ENCODE measurements at places on chromosomes 12 and 14.
A peak's percentile ranks its signal among the peaks of the same experiment; 100 is the strongest.

GRCh38 chr14:23056145-23056955 is 970 bp downstream of the CDH24 start:
- DNase-seq = peak; percentile 42

GRCh38 chr12:34406996-34407300 is 384.7 kb downstream of the ALG10 start:
- DNase-seq = peak; percentile 0

DNA sequence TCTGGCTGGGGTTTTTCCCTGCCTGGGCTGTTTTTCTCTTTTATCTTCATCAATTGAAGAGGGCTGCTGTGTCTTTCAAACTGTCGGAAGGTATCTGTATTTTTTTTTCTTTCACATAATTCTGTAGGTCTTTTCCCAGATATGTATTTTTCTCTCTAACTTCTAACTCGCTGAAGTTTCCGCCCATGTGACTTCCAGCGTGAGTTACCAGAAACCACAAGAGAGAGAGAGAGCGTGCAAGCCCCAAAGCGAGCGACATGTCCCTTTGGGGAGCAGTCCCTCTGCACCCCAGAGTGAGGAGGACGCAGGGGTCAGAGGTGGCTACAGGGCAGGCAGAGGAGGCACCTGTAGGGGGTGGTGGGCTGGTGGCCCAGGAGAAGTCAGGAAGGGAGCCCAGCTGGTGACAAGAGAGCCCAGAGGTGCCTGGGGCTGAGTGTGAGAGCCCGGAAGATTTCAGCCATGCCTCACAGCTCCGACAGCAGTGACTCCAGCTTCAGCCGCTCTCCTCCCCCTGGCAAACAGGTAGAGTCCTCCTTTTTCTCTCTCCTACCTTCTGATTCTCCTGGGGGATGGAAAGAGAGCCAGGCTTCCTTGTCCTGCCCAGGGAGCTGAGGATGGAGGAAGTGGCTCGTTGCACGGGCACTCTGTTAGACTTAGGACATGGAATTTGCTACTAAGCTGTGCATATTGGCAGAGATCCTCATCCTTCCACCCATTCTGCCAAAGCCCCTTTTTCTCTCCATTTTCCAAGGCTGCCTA is at the start of gene BATF:
Gene BATF, plus strand, starts transcription at position 246 of the 759 bp plus-strand sequence. Its CDS starts 214 bp downstream, at position 460.
- DNase-seq = peak; percentile 66

DNA sequence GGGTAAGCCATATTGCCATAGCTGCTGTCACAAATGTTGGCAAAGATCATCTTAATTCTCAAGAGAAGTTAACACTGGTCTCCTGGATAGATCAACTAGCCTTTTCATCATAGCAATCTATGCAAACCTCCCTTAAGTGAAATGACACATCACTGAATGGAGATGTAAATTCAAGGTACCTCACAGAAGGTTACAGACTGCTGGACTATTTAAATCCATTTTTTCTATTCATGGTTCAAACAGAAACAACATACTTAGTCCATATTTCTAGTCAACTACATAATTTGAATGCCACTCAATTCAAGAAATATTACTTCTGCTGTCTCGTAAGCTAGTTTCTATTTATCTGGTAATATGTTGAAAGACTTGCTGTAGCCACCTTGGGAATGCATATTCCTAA is 748.3 kb downstream of the C12orf50 start:
- no peak for DNase-seq

- no peak for DNase-seq
Observed at GRCh38 chr14:98227727-98228111, 1044.3 kb downstream of the BCL11B start.

- DNase-seq = peak; percentile 58
Observed at GRCh38 chr14:67541448-67542387, 8.6 kb downstream of the PLEKHH1 start.

DNA sequence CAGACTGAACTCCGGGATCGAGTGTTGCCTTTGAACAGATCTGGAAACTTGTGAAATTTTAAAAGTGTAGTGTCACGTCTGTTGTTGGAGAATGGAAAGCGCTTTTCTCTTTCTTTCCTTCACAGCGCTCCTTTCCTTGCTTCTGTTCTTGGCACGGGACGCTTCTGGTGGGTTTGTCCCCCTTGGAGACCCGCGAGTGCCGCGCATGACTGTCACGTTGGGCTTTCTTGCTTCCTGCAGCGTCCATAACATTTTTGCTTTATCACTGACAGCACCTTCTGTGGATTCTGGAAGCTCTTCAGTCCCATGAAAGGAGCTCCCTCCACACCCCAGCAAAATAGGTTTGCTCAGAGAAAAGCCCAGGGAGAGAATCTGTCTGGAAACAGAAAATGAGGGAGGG is 193.0 kb upstream of the TMEM132C start:
- DNase-seq = no peak

- no peak for DNase-seq
Observed at GRCh38 chr12:127570793-127571360, 696.1 kb upstream of the TMEM132C start.

DNA sequence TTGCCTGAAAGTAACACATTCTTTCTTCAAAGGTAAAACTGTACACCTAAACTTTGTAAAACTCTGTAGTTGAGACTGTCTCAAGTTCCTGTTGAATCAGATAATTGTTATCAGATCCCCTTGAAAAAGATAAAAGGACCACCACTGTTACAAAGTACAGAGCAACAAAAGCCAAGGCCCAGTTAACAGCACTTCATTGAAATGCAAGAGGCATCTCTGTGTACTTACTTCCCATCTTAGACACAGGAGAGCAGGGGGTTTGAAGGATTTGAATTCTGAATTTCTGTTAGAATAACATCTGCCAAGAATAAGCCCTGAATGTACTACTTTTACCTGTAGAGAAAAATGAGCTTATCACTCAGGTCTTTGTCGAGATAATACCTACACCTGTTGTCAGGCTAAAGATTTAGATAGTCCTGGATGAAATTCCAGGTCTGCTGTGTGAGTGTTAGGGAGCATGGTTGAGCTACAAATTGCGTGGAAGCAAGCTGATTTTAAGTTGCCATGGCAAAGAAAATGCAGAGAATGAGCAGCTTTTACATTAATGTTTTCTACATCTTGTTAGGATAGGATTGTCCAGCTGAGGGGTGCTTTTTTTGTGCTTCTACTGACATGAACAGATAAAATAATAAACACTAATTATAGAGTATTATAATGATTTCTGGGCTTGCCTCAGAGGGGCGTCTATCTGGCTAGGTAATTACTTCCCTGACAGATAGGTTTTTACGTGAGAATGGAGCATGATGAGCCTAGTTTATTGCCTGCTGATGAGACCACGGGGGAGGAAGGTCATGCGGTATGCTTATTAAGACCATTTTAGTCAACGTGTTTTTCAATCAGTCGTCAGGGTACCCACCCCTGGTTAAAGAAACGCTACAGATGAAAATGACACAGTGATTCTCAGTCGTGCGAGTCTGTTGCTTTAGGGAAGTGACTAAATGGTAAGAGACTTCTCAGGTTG is 309.2 kb downstream of the PAWR start:
- DNase-seq = no peak

- peak; percentile 50 for DNase-seq
Observed at GRCh38 chr12:119902084-119902509, 25.0 kb upstream of the CIT start.

DNA sequence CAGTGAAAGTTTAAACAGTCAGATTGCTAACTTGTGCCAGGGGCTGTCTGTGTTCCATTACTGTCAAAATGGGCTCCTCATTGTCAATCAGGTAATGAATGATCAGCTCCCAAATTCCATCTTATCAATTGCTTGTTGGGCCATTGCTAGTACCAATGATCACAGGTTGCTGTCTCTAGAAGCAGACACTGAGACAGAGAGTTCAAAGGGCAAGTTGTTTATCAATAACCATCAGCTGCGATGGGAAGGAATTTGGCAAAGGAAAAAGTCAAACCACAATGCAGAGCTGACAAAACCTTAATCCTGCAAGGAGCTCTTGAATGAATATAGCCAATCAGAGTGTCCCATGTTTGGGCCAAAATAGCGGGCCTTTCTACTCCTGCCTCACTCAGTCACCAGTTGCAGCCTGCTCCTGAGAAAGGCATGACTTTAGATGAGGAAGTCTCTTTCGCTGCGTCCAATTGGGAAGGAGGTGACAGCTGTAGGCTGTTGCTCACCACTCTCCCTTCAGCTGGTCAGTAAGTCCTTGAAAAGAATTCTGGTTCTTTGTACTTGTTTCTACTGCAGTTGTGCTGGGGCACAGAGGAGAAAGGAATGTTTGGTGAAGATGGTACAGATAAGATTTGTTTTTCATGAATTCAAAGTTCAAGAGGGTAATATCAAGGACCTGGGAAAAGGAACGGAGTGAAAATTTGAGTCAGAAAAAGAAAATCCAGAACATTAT is 179.2 kb upstream of the PDE3A start:
- no peak for DNase-seq

- peak; percentile 93 for DNase-seq
Observed at GRCh38 chr14:99230208-99231151, 41.5 kb downstream of the BCL11B start.

GRCh38 chr12:127455347-127456265 is 811.4 kb upstream of the TMEM132C start:
- no peak for DNase-seq

GRCh38 chr14:89276424-89276975 is 140.5 kb downstream of the FOXN3 start:
- peak; percentile 44 for DNase-seq

GRCh38 chr12:42475106-42475505 is 114.4 kb downstream of the PRICKLE1 start:
- no peak for DNase-seq

DNA sequence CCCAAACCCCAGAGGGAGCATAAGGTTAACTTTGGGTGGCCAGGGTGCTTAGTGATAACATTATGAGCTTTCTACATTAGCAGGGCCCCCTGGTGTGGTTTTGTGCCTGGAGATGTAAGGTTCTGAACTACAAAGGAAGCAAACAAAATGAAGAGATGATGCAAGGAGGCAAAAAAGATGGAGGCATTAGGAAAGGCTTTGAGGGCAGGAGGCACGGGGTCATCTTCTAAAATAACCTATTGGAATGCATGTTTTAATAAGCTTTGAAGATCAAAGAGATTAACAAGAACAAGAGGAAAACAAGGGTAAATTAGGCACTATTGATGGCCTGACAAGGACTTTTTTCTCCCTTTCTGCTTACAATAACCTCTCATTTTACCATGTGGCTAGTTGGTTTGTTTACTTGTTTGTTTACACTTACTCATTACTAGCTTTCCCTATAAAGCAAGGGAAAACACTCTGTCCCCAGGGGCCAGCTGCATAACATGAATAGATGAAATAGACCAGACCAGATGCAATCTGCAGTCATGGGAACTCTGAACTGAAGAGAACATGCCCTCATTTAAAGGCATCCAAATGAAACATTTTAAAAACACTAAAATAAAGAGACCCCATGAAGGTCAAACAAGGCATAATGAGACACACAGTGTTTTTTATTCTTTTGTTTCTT is 390.3 kb downstream of the DIO2 start:
- no peak for DNase-seq

- no peak for DNase-seq
Observed at GRCh38 chr14:42523666-42524065, 917.0 kb downstream of the LRFN5 start.

GRCh38 chr12:111828338-111828979 is 13.6 kb upstream of the MAPKAPK5 start:
- DNase-seq = no peak

DNA sequence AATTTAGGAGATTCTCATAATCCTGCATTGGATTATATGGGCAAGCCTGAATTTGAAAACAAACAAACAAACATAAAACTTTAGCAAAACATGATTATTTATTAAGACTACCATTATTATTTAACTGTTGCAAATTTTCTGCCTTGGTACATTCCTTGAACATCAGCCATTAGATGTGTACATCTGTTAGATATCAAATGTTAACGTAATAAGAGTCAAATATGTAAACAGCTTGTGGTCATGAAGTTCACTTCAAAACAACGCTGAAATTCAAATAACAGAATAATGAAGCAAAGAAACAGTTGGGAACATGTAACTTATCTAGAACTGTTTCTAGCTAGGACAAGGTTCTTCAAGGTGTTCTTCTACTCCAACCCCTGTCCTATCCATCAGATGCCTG is 14.3 kb upstream of the TMX1 start:
- no peak for DNase-seq

DNA sequence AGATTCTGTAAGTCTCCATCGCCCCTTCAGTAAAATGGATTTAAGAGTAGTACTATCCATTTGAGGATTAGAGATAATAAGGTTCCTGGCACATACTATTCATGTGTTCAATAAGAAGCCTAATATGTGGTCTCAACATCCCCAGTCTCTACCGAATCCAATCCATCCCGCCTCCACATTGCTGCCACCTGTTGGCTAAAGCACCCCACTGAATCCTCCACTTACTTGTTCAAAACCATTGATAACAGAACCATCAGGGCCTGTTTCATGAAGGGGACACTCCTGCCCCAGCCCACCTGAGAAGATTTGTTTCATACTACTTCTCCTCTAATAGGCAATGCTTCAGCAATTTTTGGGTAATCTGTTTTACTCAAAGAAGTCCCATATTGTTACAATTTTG is 147.5 kb downstream of the SLC2A13 start:
- no peak for DNase-seq

- no peak for DNase-seq
Observed at GRCh38 chr12:29337325-29337724, 43.6 kb downstream of the ERGIC2 start.

DNA sequence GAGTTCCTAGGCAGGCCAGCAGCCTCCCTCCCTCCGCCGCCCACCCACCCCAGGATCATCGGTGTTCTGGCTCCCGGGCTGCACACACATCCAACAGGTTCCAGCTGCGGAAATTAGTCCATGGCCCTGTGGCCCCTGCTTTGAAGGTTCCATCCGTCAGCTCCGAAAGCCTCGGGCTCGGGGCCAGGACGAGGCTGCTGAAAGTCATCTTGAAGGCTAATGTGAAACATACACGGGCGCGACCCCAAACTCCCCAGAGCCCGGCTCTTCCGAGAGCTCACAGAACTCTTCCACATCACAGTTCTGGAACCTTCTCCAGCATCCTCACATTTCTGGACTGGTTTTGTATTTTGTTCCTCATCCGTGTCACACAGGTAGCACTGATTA is 19.8 kb downstream of the KDM2B start:
- DNase-seq = no peak

DNA sequence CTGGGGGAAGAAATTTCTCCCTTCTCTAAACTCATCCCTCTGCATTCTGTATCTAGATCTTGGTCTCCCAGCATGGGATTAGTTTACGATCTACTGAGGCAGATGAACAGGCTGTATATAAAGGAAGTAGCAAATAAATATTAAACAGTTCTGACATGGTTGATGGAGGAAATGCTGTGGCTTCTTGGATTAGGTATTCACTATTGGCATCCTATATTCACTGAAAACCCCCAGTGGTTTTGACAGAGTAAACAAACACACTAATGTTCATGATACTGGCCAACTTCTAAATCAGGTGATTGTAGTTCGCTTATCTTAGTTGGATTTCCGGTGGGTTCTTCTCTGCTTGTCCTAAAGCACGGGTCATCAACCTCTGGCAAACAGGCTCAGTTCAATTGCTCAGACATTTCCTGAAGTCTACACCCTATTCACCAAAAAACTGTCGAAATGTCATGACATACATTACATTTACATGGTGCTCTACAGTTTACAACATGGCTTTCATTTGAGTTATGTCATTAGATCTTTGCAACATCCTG is 433.9 kb downstream of the EGLN3 start:
- no peak for DNase-seq

- DNase-seq = no peak
Observed at GRCh38 chr14:53715193-53715721, 241.4 kb downstream of the BMP4 start.
